ENCODE measurements at places on chromosomes 1 and 21. TPM values are rescaled to one million over a fixed set of nuclear protein-coding genes. Genes with fewer than 3 reads are reported as not detected.

AADACL4 gene
- not detected for total RNA-seq

AVPR1B gene
- total RNA-seq, result not detected

UBXN10 gene
- total RNA-seq, result 3.4 TPM

SUCO gene
- 154 TPM for total RNA-seq

S100A9 gene
- total RNA-seq, result 197 TPM

ESRRG gene
- 101 TPM for total RNA-seq

LEMD1 gene
- total RNA-seq, result 64.0 TPM

ADAM30 gene
- total RNA-seq, result not detected

SAMSN1 gene
- 41.3 TPM for total RNA-seq

GPR37L1 gene
- 0.88 TPM for total RNA-seq

CR2 gene
- 0.11 TPM for total RNA-seq

OR6K3 gene
- not detected for total RNA-seq

GBP3 gene
- total RNA-seq, result 5.4 TPM

SUSD4 gene
- total RNA-seq, result 12.1 TPM

RCSD1 gene
- 10.9 TPM for total RNA-seq

NOS1AP gene
- 7.9 TPM for total RNA-seq

Data from camera-type eye (tissue), 1 donor.